Activated effector memory CD4-positive, alpha-beta T cell treated with Interleukin-2 at 50 U/mL for 16 hours (primary cell): ENCODE measurements at places on chromosomes 5 and 9.

DNA sequence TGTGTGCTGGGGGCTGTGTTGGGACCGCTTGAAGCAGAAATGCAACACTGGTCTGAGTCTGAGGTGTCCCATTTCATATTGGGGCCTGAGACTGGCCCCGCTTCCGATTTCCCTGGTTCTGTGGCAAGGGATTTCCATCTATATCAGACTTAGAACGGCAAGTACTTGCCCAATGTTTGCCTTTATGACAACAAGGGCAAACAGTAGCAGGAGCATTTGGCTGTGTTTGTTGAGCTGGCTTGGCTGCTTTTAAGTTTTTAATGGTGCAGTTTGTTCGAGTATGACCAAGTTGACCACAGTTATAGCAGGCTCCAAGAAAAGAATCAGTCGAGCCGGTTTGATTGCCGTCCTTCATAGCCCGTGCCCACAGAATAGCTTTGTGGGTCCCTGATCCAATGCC is 17.0 kb downstream of the HSDL2 start:
- no peak for DNase-seq

GRCh38 chr5:95840956-95841705 is 18.6 kb upstream of the GLRX start:
- DNase-seq, result no peak

GRCh38 chr5:140240987-140241706 is 61.8 kb downstream of the PFDN1 start:
- no peak for DNase-seq

GRCh38 chr9:1267581-1267980 is 217.4 kb downstream of the DMRT2 start:
- DNase-seq, result no peak
